T-helper 2 cell (primary cell): ENCODE measurements at places on chromosomes 2 and 18.
A peak's percentile ranks its signal among the peaks of the same experiment; 100 is the strongest.

GRCh38 chr2:17813742-17814473, 2.4 kb upstream of the MSGN1 start:
- no peak for DNase-seq

- DNase-seq: no peak
These were observed 7.6 kb downstream of the ERBB4 start for GRCh38 chr2:212530991-212531390.

DNA sequence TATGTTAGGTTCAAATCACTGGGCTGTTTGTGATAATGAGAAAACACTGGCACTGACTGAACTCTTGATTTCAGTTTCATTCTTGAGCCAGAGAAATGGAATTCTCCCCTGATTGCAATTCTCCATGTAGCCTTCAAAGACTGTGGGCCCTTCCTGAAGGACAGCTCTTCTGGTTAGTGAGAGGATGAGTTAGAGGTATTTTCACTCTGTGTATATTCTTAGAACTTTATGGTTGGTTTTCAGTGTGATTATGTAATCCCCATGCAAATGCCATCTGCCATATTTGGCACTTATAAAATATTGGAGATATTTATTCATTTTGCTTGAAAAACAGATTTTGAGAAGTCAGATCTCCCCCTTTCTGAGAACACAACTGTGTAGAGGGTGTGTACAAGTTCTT, 323.7 kb downstream of the SLC4A3 start:
- no peak for DNase-seq

DNA sequence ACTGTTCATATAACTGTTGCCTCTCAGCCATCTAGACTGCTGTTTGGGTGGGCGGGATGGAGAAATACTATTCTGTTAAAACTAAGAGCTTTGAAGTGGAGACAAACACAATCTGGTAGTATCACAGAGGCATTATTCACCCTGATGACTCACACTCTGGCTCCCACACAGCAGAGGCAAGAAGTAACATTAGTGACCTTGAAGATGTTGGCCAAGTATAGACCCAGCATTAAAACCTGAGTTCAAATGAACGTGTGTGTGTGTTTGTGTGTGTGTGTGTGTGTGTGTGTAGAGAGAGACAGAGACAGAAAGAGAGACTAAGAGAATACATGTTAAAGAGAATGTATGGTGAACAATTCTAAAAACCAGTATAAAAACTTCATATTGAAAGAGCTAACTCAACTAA, 22.5 kb upstream of the ACVR1 start:
- DNase-seq: no peak

DNA sequence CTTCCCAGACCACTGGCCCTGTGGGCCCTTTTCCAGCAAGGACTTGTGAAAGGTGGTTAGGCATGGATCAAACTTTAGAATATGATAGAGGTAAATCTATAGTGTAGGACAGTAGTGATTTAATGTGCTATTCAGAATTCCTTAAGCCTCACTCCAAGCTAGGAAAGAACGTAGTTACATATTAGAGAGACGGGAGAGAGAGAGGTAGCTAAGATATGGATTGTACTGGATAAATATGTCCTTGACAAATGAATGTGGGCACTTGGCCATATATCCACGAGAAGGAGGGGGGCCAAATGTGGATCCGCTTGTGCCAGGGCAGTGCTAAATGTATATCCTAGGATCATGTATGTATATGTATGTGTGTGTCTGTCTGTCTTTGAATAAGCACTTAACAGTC, 6.5 kb downstream of the KCNJ3 start:
- DNase-seq: no peak

DNA sequence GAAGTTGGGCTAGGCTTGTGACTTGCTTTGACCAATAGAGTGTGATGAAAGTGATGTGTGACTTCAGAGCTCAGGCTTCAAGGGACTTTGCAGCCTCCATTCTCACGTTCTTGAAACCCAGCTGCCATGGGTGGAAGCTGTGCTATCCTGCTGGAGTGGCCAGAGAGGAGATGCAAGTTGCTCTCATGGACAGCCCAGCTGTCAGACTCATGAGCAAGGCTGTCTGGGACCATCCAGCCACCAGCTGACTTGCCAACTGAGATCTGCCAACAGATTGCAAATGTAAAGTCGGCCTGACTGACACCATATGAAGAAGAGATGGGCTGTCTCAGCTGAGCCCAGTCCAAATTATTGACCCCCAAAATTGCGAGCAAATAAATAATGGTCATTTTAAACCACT, 226.4 kb upstream of the CXCR4 start:
- no peak for DNase-seq

- peak; percentile 96 for DNase-seq
These were observed 3.9 kb downstream of the INPP4A start for GRCh38 chr2:98448441-98449145.

- no peak for DNase-seq
These were observed 72.6 kb downstream of the PLCL1 start for GRCh38 chr2:197877038-197877437.

GRCh38 chr2:230827774-230828271, 36.9 kb upstream of the ITM2C start:
- no peak for DNase-seq

GRCh38 chr2:215410932-215411285, 25.0 kb downstream of the FN1 start:
- no peak for DNase-seq

DNA sequence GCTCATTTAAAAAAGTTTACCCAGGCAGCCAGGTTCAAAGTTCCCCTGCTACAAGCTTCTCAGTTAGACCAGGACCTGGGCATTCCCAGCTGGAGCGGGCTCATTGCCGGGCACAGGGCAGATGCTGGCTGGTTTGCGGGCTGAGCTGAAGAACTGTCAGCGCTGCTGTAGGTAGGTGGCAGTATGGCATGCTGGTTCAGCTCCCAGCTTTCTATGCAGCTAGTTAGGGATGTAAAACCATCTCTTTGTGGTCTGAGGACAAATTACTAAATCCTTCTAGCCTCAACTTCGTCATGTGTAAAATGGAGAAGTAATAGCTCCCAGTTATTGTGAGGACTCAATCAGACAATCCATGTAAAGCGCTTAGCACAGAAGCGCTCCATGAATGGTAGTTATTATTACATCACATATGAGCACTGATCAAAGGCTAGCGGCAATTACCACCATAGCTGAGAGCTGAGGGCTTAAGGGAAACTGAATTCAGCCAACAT, 2.4 kb upstream of the LDLRAD4 start:
- peak; percentile 69 for DNase-seq

- DNase-seq: no peak
These were observed 17.4 kb downstream of the CNRIP1 start for GRCh38 chr2:68302281-68302875.

- no peak for DNase-seq
These were observed 40.8 kb downstream of the PAPOLG start for GRCh38 chr2:60796573-60797509.

- DNase-seq: no peak
These were observed 5.8 kb downstream of the MYO1B start for GRCh38 chr2:191250986-191251385.
